ENCODE measurements at places on chromosomes 6 and 20.

GRCh38 chr20:49779972-49780371 is 32.7 kb upstream of the SLC9A8 start:
- DNase-seq, result no peak

DNA sequence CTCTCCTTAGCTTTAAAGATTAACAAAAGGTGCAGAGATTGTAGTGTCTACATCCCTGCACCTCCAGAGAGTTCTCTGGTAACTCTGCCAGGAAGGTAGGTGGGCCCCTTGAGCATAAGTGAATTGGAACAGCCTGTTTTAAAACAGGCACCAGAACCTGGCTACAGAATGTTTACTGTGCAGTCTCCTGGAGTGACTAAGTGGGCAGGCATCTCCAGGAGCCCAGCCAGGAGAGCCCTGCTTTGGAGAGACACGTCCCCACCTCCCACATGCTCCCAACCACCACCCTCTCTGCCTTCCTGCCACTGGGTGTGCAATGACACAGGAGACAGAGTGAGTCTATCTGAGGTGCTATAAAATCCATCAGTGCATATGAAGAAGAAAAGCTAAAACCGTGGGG is 110.3 kb upstream of the EYA4 start:
- DNase-seq, result no peak

GRCh38 chr20:41572010-41572572 is 46.1 kb downstream of the CHD6 start:
- no peak for DNase-seq

DNA sequence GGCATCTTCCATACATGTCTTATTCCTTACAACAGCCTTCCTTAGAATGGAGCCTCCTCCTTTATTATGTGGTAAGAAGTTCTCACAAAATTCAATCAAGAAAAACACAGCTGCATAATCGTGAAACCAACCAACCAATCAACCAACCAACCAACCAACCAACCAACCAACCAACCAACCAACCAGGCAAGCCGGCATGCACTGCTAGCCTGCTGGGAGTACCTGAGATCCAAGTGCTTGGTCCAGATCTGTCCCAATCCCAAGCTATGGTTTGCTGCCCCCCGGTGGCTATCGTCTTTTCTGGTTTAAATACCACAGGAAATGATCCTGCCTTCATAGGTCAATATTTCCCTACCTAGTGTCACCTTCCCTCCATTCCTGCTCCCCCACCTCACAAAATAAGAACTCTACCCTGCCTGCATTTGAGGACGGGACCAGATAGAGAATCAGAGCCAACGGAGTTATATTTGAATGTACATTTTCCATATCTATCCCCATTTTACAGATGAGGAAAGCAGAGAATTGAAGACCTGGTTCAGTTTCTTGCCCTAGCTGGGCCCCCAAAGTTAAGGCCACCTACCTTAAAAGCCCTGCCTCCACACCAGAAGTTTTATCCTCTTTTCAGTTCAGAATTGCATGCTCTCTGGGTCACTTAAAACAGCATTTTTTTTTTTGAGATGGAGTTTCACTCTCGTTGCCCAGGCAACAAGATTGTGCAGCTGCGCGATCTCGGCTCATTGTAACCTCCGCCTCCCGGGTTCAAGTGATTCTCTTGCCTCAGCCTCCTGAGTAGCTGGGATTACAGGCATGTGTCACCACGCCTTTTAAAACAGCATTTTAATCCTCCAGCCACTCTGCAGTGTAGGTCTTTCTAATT is 27.1 kb downstream of the RAB44 start:
- peak; percentile 86 for DNase-seq

DNA sequence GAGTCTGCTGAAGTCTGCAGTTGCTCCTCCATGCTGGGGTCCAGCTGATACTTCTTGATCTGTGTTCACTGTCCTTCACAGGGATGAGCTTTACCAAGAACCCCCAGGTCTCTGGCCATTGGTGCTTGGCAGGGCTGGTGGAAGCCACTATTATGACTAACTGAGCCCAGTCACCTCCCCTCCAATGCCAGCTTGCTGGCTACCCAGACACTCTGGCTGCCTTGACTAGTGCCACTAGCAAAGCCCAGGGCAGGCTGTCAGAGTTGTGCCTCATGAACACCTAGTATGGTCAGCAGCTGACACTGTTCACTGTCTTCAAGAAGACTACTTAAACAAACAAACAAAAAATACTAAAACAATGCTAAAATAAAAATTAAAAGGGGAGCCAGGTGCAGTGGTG is 8.8 kb downstream of the ASIP start:
- DNase-seq, result no peak

GRCh38 chr6:126153661-126154060 is 167.3 kb downstream of the TRMT11 start:
- DNase-seq, result no peak

- DNase-seq, result peak; percentile 58
Measured at GRCh38 chr6:20669571-20670314, 135.5 kb downstream of the CDKAL1 start.

GRCh38 chr20:63834491-63834880 is 3.4 kb upstream of the ZBTB46 start:
- DNase-seq, result no peak

- DNase-seq, result no peak
Measured at GRCh38 chr6:100691972-100692371, 189.2 kb downstream of the ASCC3 start.

DNA sequence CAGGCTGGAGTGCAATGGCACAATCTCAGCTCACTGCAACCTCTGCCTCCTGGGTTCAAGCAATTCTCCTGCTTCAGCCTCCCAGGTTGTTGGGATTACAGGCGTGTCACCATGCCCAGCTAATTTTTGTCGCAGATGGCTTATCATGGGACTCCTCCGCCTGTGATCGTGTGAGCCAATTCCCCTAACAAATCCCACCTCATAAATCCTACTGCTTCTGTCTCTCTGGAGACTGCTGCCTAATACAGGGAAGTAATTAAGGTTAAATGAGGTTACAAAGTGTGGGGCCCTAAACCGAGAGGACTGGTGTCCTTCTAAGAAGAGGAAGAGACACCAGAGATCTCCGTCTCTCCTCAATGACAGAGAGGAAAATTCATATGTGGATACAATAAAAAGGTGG is 52.0 kb downstream of the TRPC4AP start:
- no peak for DNase-seq

DNA sequence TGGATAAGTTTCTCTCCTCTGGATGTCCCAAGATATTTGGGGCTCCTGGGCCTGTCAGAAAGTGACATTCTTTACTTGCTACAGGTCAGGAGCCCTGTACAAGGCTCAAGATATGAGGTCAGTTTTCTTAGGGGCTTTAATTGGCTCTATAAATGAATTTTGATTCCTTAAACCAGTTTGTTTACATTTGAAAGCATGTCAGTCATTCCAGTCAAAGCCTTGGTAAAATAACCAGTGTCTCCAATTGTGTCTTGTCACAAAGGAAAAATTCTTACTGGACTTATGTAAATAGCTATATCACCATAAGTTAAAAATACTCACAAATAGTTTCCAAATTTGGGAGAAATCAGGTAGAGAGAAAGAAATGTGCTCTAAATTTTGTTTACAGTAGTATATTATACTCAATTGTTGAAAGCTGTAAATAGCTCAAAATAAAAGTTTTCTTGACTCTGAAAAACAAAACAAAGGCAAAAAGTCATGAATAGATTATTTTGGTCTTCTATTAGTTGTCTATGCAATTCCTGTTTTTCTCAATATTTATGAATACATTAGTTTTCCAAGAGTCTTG is 22.9 kb downstream of the RNF182 start:
- no peak for DNase-seq

DNA sequence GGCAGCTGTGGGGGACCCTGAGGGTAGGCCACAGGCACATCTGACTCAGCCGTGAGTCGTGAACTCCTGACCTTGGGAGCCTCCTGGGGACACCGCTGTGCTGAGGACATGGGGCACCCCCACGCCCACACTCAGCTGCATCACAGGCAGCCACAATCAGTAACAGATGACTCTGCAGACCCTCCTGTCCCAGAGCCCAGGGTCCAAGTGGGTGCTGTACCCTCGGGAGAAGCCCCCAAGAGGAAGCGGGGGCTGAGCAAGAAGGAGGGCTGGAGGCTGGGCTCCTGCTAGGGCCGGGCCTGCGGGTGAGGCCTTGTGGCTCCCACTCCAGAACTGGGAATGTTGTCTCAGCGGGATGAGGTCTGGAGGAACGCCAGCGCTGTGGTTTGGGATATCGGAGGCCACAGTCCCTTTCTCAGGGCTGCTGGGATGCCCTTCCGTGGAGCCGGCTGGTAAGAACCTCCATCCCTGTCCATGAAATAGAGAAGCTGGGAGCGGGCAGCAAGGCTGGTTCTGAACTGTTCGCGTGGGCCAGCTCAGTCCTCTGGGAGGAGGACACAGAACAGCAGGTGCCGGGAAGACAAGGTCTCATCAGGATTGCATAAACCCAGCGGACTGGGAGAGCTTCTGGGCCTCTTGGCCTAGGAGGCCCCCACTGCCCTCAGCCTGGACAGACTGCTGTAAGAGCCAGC is 3.1 kb upstream of the LAMA5 start:
- DNase-seq, result peak; percentile 77

GRCh38 chr6:108744996-108745395 is 103.2 kb upstream of the ARMC2 start:
- DNase-seq, result no peak

GRCh38 chr6:37920667-37921066 is 101.1 kb downstream of the ZFAND3 start:
- no peak for DNase-seq

Data from suppressor macrophage (primary cell).